ENCODE measurements at places on chromosomes 4 and X. TPM values are rescaled to one million over a fixed set of nuclear protein-coding genes. Genes with fewer than 3 reads are reported as not detected.

RAB9B gene
- total RNA-seq, result 2.6 TPM

CT45A1 gene
- 11.9 TPM for total RNA-seq

TENM3 gene
- total RNA-seq, result 42.2 TPM

- DNase-seq, result no peak
These were observed 276.2 kb upstream of the KLF3 start for GRCh38 chr4:38387819-38388218.

DNA sequence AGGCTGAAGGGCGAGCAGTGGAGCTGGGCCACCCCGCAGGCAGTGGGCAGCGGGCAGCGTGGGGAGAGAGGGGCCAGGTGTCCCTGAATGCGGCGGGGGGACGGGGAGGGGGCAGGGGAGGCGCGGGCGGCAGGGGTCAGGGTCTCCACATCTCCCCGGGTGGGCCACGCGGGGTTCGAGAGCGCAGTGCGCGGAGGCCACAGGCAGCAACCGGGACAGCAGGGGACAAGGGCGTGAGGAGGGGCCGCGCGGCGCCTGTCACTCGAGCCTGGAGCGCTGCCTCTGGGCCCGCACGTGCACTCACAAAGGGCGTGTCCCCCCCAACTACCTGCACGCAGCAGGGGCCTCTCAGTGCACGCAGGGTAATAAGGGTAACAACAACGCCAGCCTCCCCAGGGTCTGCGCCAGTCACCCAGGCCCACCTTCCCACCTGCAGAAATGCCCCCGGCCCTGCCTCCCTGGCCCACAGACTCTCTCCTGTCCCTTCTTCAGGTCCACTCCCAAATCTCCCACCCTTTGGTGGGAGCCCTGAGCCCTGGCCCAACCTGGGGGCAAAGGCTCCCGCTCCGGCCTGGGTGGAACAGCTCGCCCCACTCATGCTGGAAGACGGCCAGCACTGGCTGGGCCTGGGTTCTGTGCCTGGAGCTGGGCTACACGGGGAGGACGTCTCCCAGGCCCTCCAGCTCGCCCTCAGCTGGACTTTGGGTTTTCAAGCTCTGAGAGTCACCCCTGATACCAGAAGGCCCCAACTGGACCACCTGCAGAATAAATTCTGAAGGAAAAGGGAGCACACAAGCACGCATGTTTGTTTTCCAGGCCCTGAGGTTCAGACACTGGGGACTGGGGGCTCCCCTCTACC is 53.2 kb downstream of the ZFYVE28 start:
- peak; percentile 45 for DNase-seq

GRCh38 chr4:118167306-118167705 is 133.0 kb downstream of the NDST3 start:
- DNase-seq, result no peak

DNA sequence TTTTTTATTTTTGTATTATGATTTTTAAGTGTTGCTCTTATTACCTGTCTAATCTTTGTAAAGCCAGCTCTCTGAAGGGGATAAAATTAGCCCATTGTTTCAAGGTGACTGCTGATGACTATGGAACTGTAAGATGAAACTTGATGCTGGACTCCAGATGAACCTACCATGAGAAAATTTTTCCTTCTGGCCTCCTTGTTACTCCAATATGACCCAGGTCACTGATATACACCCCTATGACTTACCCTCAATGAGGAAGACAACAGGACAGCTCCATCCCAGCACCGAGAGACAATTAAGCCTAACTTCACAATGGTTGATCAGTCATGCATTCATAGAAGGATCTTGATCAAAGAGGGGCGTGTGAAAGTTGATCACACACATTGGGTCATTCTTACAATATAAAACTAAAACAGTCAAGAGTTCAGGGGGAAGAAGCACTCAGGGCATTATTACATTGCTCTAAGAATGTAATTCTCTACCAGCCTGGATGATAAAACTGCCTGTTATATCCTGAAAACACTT is 230.8 kb upstream of the AGTR2 start:
- DNase-seq, result no peak

GAGE1 gene
- total RNA-seq, result 12.3 TPM

GRCh38 chrX:9749146-9749692 is 16.4 kb downstream of the GPR143 start:
- no peak for DNase-seq

- no peak for DNase-seq
These were observed 185.5 kb downstream of the CEP135 start for GRCh38 chr4:56134266-56134665.

SYNPO2 gene
- total RNA-seq, result 53.4 TPM

EDA gene
- 4.6 TPM for total RNA-seq

- DNase-seq, result no peak
These were observed 50.0 kb downstream of the FGFBP1 start for GRCh38 chr4:15888515-15888914.

PF4V1 gene
- total RNA-seq, result not detected

GRCh38 chr4:156505341-156505955 is 466.2 kb downstream of the PDGFC start:
- DNase-seq, result peak; percentile 17

NRK gene
- 6.1 TPM for total RNA-seq

DNA sequence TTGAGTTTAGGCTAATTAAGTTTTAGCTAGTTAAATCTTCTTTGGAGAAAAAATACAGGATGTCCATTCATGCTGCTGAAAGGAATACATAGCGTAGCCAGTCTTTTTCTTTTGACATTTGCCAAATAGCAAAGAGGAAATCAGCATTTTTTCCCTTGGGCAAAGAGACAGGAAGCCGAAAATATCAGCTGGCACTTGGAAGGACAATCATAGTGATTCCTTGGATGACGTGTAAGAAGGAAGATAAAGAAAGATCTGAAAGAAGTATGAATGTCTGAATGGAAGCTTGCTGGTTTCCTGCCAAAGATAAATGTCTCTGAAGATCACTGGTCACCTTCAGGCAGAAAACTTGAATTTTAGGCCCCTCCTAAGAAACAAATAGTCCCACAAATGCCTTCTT is 44.2 kb downstream of the SLITRK2 start:
- no peak for DNase-seq

DNA sequence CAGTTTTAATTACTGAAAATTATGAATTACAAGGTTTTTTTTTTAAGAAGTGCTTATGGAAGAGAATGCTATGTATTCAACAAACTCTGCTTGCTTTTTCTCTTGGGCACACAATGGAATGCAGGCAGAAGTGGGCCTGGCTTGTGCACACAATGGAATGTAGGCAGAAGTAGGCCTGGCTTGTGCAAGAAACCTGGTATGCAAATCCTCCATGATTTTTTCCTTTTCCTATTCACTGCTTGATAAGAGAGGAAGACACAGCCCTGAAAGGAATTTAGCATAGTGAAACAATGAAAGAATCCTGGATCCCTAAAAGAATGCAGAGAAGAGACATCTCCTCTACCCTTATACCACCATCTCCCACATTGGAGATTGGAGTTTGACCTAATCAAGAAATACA is 138.4 kb downstream of the COL25A1 start:
- DNase-seq, result no peak

F8 gene
- total RNA-seq, result 35.2 TPM

NELFA gene
- total RNA-seq, result 72.5 TPM

CBR4 gene
- 36.4 TPM for total RNA-seq

- peak; percentile 51 for DNase-seq
These were observed 73.1 kb downstream of the QRFPR start for GRCh38 chr4:121307445-121308327.

- DNase-seq, result no peak
These were observed 56.7 kb downstream of the CCKAR start for GRCh38 chr4:26433556-26433955.

CCKAR gene
- total RNA-seq, result not detected

GRCh38 chr4:26916195-26916594 is 55.6 kb downstream of the STIM2 start:
- DNase-seq, result no peak

DNA sequence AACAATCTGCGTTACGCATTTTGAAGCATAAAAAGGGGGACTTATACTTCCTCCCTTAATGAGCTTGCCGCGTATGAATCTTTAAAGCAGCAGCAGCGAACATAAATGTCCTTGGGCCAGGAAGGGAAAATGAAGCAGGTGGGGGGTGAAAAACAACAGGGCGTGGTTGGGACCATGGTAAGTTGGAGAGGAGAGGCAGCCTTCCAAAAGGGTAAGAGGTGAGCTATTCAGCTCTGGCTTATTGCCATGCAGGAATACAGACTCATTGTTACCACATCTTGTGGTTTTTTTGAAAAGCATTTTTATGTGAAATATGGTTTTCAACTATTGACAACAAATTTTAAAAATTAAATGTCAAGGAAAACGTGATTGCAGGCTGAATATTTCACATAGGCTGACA is 710.7 kb upstream of the FAM241A start:
- DNase-seq, result no peak

DNA sequence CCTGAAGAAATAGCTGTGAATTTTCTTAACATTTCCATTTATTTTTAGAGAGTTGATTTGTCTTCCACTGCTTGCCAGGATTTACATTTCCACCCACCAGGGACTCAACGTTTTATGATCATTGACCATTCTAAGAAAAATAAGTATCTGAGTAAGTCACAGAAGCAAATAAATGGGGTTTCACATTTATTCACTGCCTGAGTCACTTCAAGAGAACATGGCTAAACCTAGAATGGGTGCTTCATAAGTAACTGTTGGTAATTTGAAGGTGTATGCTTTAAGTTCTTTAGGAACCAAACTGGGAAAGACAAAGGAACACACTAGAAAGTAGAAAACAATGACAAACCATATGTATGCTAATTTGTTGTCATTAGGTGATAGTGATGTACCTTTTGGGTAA is 43.2 kb upstream of the GRIA3 start:
- DNase-seq, result no peak

- DNase-seq, result no peak
These were observed 92.0 kb upstream of the CLCN4 start for GRCh38 chrX:10064736-10065135.

TEX13D gene
- total RNA-seq, result 3.3 TPM

- no peak for DNase-seq
These were observed 133.6 kb upstream of the FAM9C start for GRCh38 chrX:13177921-13178566.

DNA sequence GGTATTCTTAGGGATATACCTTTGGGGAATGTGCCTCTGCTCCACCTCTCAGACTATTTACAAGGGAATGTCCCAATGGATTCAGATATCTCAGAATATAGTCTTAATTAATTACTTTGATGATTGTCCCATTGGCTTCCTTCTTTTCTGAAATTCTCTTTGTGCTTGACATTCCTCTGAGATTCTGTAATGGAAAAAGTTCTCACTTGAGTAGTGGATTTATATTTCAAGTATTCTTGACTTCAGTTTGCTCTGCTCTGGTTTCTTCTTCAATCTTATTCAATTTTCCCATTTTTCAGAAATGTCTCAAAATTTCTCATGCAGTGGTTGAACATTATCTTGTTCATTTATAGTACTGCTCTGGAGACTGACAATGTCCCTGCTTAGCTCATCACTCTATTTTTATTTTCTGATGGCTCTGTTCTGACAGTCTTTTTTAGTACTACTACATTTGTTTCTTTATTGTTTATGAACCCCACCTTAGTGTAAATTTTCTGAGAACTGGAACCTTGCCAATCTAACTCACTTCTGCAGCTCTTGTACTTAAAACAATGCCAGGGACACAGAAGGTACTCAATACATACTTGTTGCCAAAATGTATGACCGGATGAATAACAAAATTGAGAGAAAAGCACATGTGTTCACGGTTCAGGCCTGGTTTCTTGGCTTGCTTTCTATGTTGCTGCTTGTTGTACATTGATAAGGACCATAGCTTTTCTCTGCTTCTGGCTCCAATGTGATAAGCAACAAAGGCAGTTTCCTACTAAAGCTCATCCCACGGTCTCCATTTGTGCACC is 471.7 kb downstream of the GASK1B start:
- no peak for DNase-seq

- no peak for DNase-seq
These were observed 147.3 kb downstream of the KLHL13 start for GRCh38 chrX:117969328-117969727.

DNA sequence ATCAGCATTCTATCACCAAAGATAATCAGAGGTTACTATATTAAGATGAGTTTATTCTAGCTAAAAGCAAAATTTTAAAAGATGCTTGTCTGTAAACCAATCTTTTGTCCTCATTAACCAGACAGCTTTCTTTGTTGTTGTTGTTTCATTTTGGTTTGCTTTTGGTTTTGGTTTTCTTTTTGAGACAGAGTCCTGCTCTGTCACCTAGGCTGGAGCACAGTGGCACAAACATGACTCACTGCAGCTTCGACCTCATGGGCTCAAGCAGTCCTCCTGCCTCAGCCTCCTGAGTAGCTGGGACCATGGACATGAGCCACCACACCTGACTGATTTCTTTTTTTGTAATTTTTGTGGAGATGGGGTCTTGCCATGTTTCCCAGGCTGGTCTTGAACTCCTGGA is 102.9 kb downstream of the COX18 start:
- DNase-seq, result no peak

DNA sequence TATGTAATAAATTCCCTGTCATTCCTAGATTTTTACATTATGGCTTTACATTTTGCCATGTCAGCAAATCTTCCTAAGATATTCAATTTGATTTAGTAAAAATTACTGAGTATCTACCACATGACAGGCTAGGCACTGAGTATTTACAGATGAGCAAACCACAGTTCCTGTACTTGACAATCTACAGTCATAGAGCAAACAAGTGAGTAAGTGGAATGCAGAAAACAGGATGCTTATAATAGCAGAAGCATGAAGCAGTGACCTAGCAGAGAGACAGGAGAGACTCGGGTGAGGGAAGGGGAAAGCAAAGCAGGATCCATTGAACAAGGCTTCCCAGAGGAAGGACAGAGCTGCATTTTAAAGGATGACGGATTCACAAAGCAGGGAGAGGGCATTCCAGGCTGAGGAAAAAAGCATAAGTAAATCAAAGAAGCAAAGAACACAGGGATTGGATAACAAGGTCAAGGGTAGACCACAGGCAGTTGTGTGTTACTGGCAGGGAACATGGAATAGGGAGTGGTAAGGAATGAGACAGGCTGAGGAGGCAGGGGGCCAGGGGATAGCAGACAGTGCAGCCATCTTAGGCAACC is 124.7 kb upstream of the C1QTNF7 start:
- no peak for DNase-seq

DACH2 gene
- total RNA-seq, result 0.55 TPM

DNA sequence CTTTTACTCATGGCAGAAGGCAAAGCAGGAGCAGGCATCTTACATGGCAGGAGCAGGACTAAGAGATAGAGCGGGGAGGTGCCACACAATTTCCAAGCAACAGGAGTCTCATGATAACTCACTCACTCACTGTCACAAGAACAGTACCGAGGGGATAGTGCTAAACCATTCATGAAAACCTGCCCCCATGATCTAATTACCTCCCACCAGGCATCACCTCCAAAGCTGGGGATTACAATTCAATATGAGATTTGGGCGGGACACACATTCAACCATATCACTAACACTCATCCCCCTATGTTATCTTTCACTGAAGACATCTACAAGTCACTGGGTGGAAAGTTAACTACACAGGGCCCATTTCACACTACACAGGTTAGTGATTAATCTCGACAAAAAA is 25.4 kb upstream of the GLRB start:
- no peak for DNase-seq

- DNase-seq, result no peak
These were observed 13.7 kb downstream of the SCD5 start for GRCh38 chr4:82784681-82785610.

Data from testis (tissue), 5 donors.